ENCODE measurements at places on chromosomes 3 and 15.

- DNase-seq: no peak
Measured at GRCh38 chr15:66210684-66211083, 42.9 kb downstream of the MEGF11 start.

- DNase-seq: peak; percentile 61
Measured at GRCh38 chr3:186425788-186426730, 64.0 kb upstream of the DGKG start.

GRCh38 chr3:177714945-177715344 is 517.7 kb upstream of the TBL1XR1 start:
- DNase-seq: no peak

DNA sequence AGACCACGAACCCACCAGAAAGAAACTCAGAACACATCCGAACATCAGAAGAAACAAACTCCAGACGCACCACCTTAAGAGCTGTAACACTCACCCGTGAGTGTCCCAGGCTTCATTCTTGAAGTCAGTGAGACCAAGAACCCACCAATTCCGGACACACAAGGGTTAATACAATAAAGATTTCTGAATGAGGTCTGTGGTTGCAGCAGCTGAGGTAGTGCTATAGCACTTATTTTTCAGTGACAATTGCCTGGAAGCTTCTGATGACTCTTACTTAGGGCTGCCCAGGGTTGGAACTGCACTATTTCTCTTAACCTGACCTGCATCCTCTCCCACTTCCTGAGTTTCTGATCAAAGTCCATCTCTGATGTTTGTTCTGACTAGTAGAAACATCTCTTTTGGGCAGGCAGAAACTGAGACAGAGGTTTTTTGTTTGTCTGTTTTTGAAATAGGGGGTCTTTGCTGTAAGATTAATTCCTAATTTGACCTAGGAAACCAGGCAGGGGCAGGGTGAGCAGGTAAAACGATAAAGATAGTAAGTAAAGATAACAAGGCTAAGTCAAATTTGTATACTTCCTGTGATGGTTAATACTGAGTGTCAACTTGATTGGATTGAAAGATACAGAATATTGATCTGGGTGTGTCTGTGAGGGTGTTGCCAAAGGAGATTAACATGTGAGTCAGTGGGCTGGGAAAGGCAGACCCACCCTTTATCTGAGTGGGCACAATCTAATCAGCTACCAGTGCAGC is 169.1 kb downstream of the GAP43 start:
- DNase-seq: no peak

GRCh38 chr3:16183601-16184270 is 9.3 kb downstream of the GALNT15 start:
- DNase-seq: peak; percentile 81
